ENCODE measurements at places on chromosomes 5 and 9.

DNA sequence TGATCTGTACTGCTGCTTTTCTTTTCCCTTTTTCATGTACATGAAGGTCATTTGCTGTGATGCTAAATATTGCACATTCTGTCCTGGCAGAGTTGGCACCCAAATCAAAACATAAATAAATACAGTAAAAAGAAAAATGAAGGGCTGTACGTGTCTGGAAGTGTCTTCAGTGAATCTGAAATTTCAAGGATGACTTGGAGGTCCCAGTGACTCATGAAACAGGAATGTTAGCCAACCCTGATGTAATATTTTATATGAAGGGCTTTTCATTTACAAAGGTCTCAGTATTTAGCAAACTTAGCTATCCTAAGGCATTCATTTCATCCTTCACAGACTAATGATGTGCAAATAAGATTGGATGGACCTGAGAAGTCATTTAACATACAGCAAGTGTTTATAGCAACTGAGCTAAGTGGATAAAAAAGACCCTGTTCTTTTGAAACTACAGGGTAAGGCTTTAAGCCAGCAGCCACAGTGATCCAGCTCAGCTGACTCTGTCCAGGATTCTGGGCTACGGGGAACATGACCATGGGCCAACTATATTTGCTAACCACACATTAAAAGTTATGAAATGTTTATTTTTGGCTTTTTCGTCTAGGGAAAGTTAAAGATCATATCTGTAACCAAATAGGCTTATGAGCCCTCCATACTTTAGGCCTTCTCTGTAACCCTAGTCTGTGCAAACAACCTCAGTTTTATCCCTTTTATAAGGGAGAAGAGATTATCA, 104.0 kb upstream of the DMRTA1 start:
- DNase-seq, result no peak

- DNase-seq, result no peak
Measured at GRCh38 chr9:29212397-29213387, 1639.4 kb upstream of the C9orf72 start.

- no peak for DNase-seq
Measured at GRCh38 chr5:71684309-71684708, 34.8 kb upstream of the CARTPT start.

- no peak for DNase-seq
Measured at GRCh38 chr5:96876292-96876850, at the start of gene ERAP2. TSS of gene ERAP2 (plus strand) at chr5:96876500. CDS start at chr5:96879686, 3,186 bp downstream.

GRCh38 chr9:35948451-35948850, 9.5 kb downstream of the OR2S2 start:
- no peak for DNase-seq

- DNase-seq, result no peak
Measured at GRCh38 chr9:137604345-137605086, 970 bp upstream of the ARRDC1 start.

Measured in stimulated activated CD4-positive, alpha-beta T cell treated with anti-CD3 and anti-CD28 coated beads, Interleukin-12 subunit alpha, Interleukin-12 subunit beta, amount 100 ng/mL, for 24 hours (primary cell).